ENCODE measurements at places on chromosomes 2 and 18.

- DNase-seq = no peak
These were observed 3.0 kb upstream of the ITSN2 start for GRCh38 chr2:24363301-24363700.

DNA sequence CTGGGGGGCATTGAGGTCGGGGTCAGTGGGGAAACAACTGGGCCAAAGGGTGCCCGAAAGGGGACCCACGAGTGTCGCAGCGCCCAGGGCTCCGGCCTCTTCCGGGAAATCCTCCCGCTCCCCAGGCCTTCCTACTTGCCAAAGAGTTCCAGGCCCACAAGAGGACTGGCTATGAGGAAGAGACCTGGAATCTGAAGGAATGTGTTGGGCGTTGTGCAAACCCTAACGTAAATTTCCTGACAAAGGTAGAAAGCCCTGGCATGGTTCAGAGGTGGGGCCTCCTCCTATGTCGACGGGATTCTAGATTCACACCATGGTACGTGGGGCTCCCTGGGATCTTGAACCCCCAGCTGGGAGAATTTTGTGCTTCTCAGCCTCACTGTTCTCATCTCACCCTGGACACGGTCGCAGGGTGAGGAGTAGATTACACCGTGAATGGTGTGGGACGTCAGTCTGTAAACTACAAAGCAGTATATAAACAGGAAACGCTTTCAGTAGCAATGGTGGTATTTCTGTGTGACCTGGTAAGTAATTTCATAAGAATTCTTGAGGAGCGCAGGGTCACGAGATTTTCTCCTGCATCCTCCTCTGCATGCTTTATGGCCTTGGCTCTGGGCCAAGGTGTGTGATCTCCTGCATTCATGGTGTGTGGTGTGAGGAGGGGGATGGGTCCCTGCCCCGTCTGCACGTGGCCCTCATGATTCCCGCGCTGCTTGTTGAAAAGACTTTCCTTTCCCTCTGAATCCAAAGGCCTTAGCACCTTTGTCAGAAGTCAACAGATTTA is 868 bp downstream of the HSBP1L1 start:
- DNase-seq = peak; percentile 52

- no peak for DNase-seq
These were observed 29.4 kb downstream of the PLEKHM3 start for GRCh38 chr2:207995887-207996286.

- no peak for DNase-seq
These were observed 6.6 kb upstream of the CCDC195 start for GRCh38 chr2:224722770-224723169.

DNA sequence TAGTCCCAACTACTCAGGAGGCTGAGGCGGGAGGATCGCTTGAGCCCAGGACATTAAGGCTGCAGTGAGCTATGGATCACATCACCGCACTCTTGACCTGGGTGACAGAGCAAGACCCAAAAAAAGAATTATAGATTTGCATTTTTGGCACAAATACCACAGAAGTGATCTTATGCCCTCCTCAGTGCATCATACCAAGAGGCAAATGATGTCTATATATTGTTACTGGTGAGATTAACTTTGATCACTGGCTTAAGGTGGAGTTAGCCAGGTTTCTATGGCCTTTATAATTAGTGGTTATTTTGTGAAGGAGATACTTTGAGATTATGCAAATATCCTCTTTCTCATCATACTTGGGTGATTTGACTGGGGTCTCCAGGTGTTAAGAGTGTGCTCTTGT is 22.1 kb upstream of the CATIP start:
- no peak for DNase-seq

- DNase-seq = no peak
These were observed 569.8 kb upstream of the MEX3C start for GRCh38 chr18:51767293-51767692.

- DNase-seq = no peak
These were observed 325.3 kb upstream of the SMIM21 start for GRCh38 chr18:75752740-75753263.

GRCh38 chr2:10371441-10372196 is 68.9 kb downstream of the HPCAL1 start:
- DNase-seq = no peak

DNA sequence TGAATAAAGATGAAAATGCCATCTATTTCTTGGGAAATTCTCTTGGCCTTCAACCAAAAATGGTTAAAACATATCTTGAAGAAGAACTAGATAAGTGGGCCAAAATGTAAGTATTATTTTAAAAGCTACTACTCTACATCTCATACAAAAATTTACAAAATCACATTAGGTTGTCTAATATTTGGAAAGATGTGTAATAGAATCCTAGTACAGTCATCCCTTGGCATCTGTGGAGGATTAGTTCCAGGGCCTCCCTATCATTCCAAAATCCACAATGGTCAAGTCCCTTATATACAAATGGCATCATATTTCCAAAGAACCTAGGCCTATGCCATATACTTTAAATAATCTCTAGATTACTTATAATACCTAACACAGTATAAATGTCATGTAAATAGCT is 41.2 kb downstream of the KYNU start:
- no peak for DNase-seq

- no peak for DNase-seq
These were observed 244.7 kb downstream of the KCNS3 start for GRCh38 chr2:18123211-18123570.

- DNase-seq = no peak
These were observed 152.6 kb upstream of the TTC39C start for GRCh38 chr18:23861805-23862470.

- no peak for DNase-seq
These were observed 72.6 kb downstream of the CTAGE1 start for GRCh38 chr18:22344908-22345670.

- DNase-seq = no peak
These were observed 122.7 kb downstream of the VAPA start for GRCh38 chr18:10036479-10036878.

DNA sequence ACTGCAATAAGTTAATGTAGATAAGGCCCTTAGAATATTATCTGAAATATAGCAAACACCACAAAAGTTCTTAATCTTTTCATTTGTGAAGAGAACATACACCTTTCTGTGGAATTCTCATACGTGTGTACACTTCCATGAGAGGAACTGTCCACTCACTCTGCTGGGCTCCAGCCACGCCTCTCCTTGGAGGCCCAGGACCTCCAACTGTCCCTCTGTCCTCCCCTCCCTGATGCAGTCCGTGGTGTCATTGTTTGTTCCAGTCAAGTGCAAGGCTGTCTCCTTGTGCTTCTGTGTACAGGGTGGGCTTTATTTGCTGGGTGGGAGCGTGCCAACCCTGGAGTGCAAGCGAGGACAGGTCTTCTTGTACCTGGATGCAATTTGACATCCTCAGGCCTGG is 8.7 kb downstream of the RAB12 start:
- no peak for DNase-seq

- no peak for DNase-seq
These were observed 231.4 kb downstream of the SEPTIN10 start for GRCh38 chr2:109382226-109382895.

DNA sequence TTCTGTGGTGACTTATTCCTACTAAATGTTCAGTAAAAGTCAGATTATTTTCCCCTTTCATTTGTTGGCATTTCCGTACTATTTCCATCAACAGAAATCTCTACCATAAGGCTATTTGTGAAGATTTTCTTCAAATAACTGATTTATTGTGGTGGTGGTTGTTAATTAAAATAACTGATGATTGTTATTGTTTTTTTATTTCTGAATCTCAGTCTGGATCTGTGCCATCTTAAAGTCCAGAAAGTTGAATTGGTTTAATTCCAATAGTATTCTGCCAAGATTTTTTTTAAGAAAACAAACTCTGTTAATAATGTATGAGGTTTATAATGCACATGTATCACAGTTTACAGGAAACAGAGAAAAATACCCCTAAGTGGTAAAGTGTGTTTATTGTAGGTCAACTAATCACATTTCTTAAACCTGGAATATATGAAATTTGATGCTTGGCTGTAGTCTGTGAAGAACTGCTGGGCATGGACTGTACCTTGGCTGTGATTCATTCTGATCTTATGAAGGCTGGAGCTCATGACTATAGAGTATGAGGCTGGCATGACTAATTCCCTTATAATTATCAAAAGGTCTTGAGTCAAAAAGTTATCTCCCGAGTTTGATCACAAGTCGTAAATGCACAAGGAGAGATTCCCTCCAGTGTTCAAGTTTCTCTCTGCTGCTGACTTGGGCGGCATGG is 134.2 kb upstream of the RND3 start:
- DNase-seq = peak; percentile 90

DNA sequence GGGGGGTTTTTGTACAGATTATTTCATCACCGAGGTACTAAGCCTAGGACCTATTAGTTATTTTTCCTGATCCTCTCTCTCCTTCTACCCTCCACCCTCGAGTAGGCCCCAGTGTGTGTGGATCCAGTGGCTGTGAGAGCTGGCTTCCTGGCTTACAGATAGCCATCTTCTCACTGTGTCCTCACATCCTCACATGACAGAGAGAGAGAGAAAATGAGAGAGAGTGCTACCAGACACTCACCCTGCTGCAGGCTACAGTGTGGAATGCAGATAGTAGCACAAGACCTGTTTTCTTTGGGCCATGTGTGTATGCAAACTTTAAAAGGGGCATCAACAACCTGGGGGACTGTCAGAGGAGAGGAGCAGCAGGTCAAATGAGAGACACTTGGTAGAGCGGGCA is 9.5 kb downstream of the KCNK3 start:
- DNase-seq = no peak

GRCh38 chr2:170229125-170229524 is 51.2 kb downstream of the MYO3B start:
- DNase-seq = no peak

GRCh38 chr2:43191947-43192516 is 34.4 kb downstream of the ZFP36L2 start:
- no peak for DNase-seq

DNA sequence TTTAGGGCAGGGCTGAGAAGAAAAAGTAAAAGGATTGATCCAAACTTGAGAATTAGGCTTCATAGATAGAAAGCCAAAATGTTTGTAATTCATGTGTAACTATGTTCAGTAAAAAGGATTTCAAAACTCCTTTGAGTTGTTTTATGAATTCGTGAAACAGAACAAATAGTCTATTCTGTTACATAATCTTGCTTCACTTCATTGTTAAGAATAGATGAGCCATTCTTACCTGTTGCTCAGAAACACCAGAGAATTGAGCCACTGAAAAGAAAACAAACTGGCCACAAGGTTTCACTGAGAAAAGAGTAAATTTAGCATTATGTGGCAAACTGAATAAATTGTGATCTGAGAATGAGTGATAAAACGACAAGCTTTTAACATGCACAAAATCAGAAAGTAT is 4.5 kb upstream of the ITPRID2 start:
- DNase-seq = no peak

- DNase-seq = no peak
These were observed 50.2 kb downstream of the VWA3B start for GRCh38 chr2:98137196-98137595.

GRCh38 chr2:75315436-75315835 is 116.1 kb upstream of the TACR1 start:
- DNase-seq = no peak

Data from epithelial cell of proximal tubule (primary cell).